ENCODE measurements at places on chromosomes 16 and 17.

DNA sequence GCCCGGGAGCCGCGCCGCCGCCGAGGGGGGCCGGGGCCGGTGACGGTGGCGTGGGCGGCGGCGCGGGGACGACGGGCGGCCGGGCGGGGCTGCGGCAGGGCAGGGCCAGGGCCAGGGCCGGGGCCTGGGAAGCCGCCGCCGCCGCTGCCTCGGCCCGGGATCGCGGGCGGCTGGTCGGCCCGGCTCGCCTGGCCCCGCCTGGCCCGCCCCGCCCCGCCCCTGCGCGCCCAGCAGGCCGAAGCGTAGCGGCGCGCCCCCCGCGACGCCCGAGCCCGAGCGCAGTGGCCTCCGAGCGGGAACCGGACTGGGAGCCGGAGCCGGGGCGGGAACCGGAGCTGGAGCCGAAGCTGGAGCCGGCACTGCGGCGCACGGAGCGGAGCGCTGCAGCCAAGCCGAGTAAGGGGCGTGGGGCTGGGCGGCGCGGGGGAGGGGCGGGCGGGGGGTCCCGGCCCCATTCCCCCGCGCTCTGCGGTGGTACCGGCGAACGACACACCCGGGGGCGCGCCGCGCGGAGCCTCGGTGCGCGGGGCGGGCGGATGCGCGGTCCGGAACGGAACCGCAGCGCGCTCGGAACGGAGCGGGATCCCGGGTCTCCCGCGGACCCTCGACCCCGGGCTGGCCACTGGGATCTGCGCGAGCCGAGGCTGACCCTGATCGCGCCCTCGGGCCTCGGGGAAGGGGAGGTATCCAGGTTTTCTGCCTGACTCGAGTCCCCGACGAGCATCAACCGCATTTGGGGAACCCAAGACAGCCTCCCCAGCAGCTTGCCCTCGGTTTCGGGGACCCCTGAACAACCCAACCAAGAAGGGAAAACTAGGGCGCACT, at the start of gene BEAN1:
BEAN1 (plus strand) TSS at position 260 of the 825 bp plus-strand sequence. CDS start 10,382 bp downstream, outside the sequence.
- no peak for DNase-seq

- no peak for DNase-seq
Measured at GRCh38 chr17:77494664-77495435, 354.1 kb downstream of the SEC14L1 start.

DNA sequence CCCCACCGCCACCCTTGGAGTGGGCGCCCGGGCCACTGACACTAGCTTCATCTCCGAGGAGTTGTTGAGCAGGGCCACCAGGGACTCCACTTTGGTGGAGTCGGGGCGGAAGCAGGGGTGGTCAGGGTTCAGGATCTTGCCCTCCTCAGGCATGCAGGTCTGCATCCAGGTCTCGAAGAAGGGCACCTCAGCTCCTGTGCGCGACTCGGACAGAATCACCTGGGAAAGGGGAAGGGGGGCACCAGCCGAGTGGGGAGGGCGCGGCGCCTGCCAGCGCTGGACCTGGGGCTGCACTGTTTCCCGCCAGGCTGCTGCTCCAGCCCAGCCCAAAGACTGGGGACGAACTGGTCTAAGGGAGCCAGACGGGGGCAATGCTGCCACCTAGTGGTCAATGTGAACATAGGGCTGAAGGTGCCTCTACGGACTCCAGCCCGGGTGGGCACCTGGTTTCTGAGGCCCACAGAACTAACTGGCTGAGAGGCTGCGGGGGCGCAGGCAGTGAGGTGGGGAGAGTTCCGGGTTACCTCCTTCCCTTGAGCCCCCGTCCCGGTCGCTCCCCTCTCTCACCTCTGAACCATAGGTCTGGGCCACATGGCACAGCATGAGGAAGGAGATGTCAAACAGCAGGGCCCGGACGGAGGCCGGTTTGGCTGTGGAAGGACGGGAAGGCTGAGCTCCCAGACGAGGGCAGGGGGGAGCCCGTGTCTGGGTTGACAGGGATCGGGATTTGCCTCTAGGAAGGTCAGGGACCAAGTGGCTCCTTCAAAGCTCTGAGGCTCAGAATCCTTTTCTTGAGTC, 11.8 kb downstream of the CSF3 start:
- DNase-seq = no peak

DNA sequence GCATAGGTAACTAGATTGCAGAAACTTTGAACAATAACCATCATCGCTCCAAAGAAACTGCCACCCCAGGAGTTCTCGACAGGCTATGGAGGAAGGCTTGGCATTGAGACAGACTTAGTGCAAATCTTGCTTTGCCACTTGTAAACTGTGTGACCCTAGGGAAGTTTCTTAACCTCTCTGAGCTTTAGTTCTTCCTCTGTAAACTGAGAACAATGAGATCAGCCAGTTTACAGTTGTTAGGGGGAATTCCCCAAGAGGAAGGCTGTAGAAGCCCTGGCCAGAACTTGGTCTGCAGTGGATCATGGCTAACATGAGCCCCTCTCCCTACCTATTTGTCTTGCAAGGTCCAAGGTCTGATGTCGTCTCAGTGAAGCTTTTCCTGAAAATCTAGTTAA, 78.9 kb downstream of the NT5M start:
- DNase-seq = no peak

DNA sequence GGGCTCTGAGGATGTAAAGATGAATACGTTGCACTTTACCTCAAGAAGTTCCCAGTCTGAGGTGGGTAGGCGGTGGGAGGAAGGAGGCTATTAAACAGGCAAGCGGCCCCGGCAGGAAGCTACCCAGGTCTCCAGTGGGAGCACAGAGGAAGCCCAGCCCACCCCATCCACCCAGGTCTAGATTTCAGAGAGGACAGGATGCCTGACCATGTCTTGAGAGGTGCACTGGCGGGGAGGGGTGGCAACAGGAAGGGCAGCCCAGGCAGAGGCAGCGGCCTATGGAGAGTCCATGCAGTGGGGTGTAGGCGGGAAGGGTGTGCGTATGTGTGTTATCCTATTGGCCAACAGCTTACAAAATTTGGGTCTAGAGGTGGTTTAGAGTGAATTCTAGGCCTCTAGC, 13.9 kb downstream of the SARM1 start:
- no peak for DNase-seq

- no peak for DNase-seq
Measured at GRCh38 chr17:3475812-3476610, at the start of gene ASPA. TSS of gene ASPA (plus strand) at chr17:3475997. CDS start at chr17:3476160, 163 bp downstream.

All from epithelial cell of prostate (primary cell).